ENCODE measurements at places on chromosomes 2 and 18. TPM values are rescaled to one million over a fixed set of nuclear protein-coding genes. Genes with fewer than 3 reads are reported as not detected.

DNA sequence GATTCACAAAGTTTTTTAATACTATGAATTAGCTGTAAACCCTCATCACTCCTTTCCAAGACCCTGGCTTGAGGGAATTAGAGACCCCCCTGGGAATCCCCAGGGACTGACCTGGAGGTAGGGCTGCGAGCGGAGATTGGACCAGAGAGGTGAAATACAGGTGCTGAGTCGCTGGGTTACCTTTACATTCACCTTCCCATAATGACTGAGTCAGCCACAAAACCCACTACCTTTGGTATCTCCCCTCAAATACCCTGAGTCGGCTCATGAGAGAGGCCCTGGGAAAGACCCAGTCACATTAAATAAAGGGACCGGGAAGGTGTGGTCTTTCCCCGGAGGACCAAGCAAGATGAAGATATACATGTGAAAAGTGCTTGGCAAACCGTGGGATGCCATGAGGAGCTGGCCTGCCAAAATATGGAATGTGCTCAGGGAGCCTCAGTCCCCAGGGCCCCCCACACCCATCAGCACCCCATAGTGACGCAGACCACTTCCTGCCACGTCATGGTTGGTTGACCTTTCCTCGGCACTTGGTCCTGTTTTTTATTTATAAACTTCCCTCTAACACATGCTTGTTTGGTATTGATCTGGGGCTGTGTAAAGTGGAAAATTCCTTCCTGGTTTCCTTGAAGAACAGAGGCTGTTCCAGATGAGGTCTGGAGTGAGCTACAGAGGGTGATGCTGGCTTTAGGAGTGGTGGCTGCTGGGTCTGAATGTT is 51.4 kb downstream of the IL1RL2 start:
- H3K4me1 ChIP-seq = peaks cover 40% of the 10 kb centered on the region
- DNase-seq = no peak
- H3K4me3 ChIP-seq = no peak overlapping the region
- no peak overlapping the region for H3K27ac ChIP-seq
- H3K27me3 ChIP-seq = peaks cover 4% of the 10 kb centered on the region

DNA sequence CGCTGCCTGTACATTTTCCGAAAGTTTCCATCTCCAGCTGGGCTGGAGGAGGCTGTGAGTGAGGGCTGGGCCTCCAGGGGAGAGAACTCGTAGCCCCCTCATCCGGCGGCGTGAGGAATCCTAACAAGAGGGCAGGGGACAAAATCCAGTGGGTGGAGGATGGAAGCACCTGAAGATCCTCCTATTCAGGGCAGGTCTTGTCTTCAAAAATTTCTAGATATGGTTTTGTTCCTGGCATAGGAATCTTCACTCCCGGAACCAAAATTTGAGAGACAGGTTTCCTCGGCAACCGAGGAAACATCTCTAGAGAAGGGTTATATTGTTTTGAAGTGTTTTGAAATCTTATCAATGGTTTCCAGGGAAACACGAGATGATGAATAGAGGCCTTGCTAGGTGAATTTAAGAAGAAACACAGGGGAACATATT is 136.7 kb downstream of the SH3BP4 start:
- no peaks in the 10 kb centered on the region for H3K36me3 ChIP-seq
- no peak overlapping the region for H3K4me3 ChIP-seq

GRCh38 chr2:134590679-134591078 is 128.1 kb downstream of the TMEM163 start:
- H3K27me3 ChIP-seq = no peaks in the 10 kb centered on the region
- H3K27ac ChIP-seq = no peak overlapping the region
- no peak overlapping the region for H3K4me3 ChIP-seq
- no peaks in the 10 kb centered on the region for H3K36me3 ChIP-seq

DNA sequence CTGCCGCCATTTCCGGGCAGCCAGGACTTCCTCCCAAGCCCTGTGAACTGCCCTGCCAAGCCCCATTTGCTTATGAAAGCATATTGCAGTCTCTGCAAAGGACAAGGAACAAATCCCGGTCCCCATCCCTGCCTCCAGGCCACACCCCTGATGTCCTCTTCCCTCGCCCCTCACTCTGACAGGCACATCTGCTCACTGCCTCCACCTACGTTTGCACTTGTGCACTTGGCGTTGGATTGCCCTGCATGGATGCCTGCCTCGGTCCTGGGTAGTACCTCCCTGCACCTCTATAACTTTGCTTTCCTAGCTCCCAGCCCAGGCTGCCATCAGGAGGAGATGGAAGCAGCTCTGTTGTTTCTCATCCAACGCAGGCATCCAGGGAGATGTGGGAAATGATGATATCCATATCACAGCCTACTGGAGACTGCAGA is 19.6 kb upstream of the RPL31 start:
- no peak overlapping the region for H3K27ac ChIP-seq
- H3K4me3 ChIP-seq = no peak overlapping the region
- DNase-seq = no peak
- H3K36me3 ChIP-seq = peaks cover 16% of the 10 kb centered on the region
- H3K27me3 ChIP-seq = no peaks in the 10 kb centered on the region
- H3K4me1 ChIP-seq = no peaks in the 10 kb centered on the region

DNA sequence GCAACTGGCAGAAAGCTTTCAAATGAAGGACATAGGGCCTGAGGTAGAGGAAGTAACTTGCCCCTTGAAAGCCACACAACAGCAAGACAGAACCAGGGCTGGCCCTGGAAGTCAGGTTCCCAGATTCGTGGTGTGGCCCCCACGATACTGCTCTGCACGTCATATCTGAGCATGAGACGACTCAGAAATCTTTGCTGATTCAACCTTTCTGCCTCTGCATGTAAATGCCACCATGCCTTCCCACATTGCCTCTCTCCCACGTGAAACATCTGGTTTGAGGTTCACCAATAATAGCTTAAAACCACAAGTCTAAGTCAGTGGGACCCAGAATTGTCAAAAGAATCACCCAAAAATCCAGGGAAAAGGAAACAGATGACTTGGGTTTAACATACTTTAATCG is 214.0 kb upstream of the TRIB2 start:
- no peak overlapping the region for H3K4me3 ChIP-seq
- H3K27me3 ChIP-seq = no peaks in the 10 kb centered on the region
- H3K36me3 ChIP-seq = no peaks in the 10 kb centered on the region

DNA sequence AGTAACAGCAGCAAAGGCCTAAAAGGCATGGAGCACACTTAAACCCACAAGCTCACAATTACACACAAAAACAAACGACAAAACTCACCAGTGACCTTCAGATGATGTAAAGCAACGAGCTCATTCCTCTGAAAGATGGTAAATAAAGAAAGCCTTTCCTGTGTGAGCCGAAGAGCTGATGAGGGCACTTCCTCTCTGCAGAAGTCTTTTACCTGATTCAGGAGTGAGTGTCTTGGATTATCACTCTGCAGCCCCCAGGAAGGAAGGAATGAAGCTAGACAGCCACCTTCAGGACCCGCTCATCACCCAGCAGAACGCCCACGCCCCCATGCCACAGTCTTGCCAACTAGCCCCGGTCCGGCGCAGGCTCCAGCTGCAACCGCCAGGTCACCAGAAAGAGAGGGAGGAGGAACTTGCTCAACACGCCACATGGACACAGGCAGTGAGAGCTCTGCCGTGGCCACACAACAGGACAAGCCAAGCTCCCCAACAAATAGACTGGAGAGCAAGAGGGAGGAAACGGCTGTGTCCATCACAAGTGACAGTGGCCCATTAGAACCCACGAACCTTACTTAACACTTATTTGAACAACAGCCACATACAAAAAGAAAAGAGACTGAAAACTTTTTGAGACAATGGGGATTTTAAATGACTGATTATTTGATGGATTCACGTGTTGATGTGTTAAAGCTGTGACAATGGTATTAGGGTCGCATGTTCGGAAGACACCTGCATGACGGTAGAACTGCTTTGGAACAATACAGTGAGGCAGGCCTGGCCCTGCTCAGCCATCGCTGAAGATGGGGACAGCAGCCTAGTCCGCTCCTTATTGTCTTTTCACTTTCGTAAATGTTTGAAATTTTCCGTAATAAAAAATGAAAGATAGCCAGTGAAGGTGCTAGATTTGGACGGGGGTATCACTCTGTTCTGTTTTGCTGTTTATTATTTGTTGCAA is 127.3 kb downstream of the HDAC4 start:
- H3K27ac ChIP-seq = peak overlapping the region; percentile 39
- no peaks in the 10 kb centered on the region for H3K27me3 ChIP-seq
- H3K4me3 ChIP-seq = no peak overlapping the region
- no peaks in the 10 kb centered on the region for H3K36me3 ChIP-seq
- peaks cover 97% of the 10 kb centered on the region for H3K4me1 ChIP-seq

GRCh38 chr2:55309446-55309845 is 40.4 kb upstream of the MTIF2 start:
- peaks cover 56% of the 10 kb centered on the region for H3K36me3 ChIP-seq
- peaks cover 5% of the 10 kb centered on the region for H3K4me1 ChIP-seq
- no peak overlapping the region for H3K27ac ChIP-seq

GRCh38 chr18:70415823-70416488 is 127.1 kb downstream of the SOCS6 start:
- peaks cover 10% of the 10 kb centered on the region for H3K4me1 ChIP-seq
- no peak overlapping the region for H3K27ac ChIP-seq
- DNase-seq = no peak
- H3K4me3 ChIP-seq = no peak overlapping the region
- no peaks in the 10 kb centered on the region for H3K27me3 ChIP-seq

DNA sequence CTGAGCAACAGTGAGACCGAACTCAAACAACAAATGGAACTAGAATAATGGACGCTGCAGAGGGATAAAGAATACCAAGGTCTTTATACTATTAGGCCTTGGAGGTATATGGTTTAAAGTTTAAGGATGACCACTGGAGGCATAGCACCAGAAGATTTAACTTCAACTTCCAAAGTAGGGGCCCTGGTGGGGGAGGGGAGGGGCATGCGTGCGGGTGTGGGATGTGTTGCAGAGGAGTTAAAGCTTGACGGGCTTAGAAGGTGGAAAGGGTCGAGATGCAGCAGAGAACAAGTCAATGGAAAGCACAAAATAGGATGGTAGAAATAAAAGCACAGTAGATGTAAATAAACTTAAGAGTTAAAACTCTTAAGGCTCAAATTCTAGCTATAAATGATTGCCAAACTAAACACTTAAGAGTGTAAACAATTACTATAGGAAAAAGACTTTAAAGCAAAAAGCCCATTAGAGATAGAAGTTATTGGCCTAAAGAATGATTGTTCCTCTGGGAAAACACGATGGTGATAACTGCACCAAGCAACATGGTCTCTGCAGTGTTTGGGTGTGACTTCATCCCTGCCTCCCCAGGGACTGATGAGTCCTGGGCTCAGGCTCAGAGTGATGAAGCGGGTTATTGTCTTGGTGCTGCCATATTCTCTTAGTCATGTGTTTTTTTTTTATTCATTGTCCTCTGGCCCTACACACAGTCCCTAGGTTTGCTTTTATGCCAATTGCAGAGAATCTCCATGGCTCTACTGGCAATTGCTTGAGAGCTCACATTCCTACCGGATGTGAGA is 13.0 kb downstream of the RRM2 start:
- peak; percentile 8 for DNase-seq
- H3K36me3 ChIP-seq = no peaks in the 10 kb centered on the region
- H3K27me3 ChIP-seq = no peaks in the 10 kb centered on the region

GRCh38 chr2:162215162-162215561 is 28.1 kb downstream of the FAP start:
- no peak for DNase-seq
- H3K4me3 ChIP-seq = no peak overlapping the region
- H3K27me3 ChIP-seq = no peaks in the 10 kb centered on the region
- H3K4me1 ChIP-seq = no peaks in the 10 kb centered on the region
- H3K27ac ChIP-seq = no peak overlapping the region
- H3K36me3 ChIP-seq = no peaks in the 10 kb centered on the region

- no peaks in the 10 kb centered on the region for H3K4me1 ChIP-seq
- H3K27me3 ChIP-seq = no peaks in the 10 kb centered on the region
- no peak overlapping the region for H3K27ac ChIP-seq
- H3K4me3 ChIP-seq = no peak overlapping the region
- no peaks in the 10 kb centered on the region for H3K36me3 ChIP-seq
These were observed 288.1 kb downstream of the EPHA4 start for GRCh38 chr2:221283896-221284545.

The DHRS9 gene
- polyA plus RNA-seq = 2.3 TPM

The STEAP3 gene
- 0.50 TPM for polyA plus RNA-seq

The PRKRA gene
- 24.3 TPM for polyA plus RNA-seq

The ATOH8 gene
- 7.2 TPM for polyA plus RNA-seq

The GRP gene
- not detected for polyA plus RNA-seq

The SLC38A11 gene
- polyA plus RNA-seq = 8.5 TPM

The NLRC4 gene
- polyA plus RNA-seq = 4.2 TPM

Measured in spleen (tissue), 13 donors.